H9 (cell line): ENCODE measurements at places on chromosomes 12 and 14. TPM values are rescaled to one million over a fixed set of nuclear protein-coding genes. Genes with fewer than 3 reads are reported as not detected.

DNA sequence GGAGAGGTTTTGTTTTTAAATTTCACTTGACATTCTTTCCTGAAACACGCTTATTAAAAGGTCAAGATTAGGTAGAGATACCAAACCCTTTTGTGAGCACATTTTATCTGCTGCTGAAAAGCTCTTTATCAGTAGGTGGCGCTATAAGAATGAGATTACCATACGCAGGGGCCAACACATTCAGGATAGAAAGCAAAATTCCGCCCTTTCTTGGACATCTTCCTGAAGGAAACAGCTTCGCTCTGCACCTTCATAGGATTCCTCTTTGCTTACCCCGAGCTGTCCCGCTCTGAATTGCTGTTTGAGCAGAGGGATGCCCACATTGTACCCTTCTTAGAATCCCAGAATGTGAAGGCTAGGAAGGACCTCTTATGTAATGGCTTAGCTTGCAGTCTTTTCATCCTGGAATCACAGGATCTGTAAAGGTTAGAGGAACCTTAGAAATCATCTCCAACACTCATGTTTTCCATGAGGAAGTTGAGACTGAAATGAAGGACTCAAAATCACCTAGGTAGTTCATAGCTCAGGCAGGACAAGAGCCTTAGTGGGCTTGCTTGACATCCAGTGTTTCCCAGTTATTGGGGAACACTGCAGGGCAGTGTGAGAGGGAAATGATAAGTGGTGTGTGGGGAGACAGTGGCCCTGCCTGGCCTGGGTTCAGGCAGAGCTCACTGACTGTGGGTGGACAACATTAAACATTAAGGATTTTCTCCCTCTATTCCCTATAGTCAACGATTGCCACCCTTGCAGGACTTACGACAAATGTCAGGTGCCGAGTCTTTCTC, 38.7 kb upstream of the CRY1 start:
- peaks cover 4% of the 10 kb centered on the region for H3K4me1 ChIP-seq
- H3K36me3 ChIP-seq = no peaks in the 10 kb centered on the region
- no peak overlapping the region for H3K4me3 ChIP-seq
- DNase-seq = peak; percentile 41
- no peak overlapping the region for H3K27ac ChIP-seq
- H3K27me3 ChIP-seq = no peaks in the 10 kb centered on the region

DNA sequence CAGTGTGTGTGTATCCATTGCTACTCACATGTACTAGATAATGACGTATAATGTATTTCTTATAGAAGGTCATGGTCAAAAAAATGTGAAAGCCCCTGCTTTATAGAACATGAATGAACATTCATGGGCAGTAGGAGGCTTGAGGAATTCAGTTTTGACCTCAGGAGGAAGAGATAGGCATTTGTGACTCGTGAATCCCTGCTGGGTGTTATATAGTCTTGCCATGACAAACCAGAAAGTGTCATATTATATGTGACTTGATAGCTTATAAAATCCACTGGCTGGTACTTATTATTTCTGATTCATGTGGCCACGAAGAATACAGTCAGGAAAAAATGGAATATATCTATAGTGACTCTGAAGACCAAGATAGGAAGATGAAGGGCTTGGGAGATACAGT, 287.6 kb downstream of the CEP128 start:
- H3K4me1 ChIP-seq = no peaks in the 10 kb centered on the region
- H3K27me3 ChIP-seq = no peaks in the 10 kb centered on the region
- no peak for DNase-seq

- no peak overlapping the region for H3K27ac ChIP-seq
- no peaks in the 10 kb centered on the region for H3K36me3 ChIP-seq
- no peak overlapping the region for H3K4me3 ChIP-seq
- no peaks in the 10 kb centered on the region for H3K4me1 ChIP-seq
- H3K27me3 ChIP-seq = no peaks in the 10 kb centered on the region
Measured at GRCh38 chr12:29035112-29035511, 114.0 kb upstream of the FAR2 start.

GRCh38 chr12:15151161-15152091, 69.8 kb downstream of the RERG start:
- H3K4me3 ChIP-seq = no peak overlapping the region
- no peak overlapping the region for H3K27ac ChIP-seq
- no peaks in the 10 kb centered on the region for H3K4me1 ChIP-seq
- no peaks in the 10 kb centered on the region for H3K36me3 ChIP-seq

DNA sequence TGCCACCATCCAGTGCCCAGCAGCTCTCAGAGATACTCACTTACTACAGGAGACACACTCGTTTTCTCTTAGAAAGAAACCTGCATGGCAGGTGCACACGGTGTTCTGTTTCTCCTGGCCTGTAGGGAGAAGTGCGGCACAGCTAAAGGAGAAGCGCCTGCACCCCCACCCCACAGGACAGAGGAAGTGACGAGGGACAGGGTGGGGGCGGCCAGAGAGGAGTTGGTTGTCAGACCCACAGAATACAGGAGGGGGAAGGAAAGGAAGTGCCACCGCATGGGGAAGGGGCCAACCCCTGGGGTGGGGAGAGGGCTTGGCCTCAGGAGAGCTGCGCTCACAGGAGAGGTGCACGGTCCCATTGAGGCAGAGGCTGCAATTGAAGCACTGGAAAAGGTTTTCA, 8.8 kb downstream of the TNFRSF1A start:
- peaks cover 20% of the 10 kb centered on the region for H3K4me1 ChIP-seq
- no peaks in the 10 kb centered on the region for H3K27me3 ChIP-seq
- no peak overlapping the region for H3K4me3 ChIP-seq
- H3K27ac ChIP-seq = no peak overlapping the region
- peaks cover 62% of the 10 kb centered on the region for H3K36me3 ChIP-seq

- H3K27me3 ChIP-seq = no peaks in the 10 kb centered on the region
- DNase-seq = no peak
- H3K36me3 ChIP-seq = no peaks in the 10 kb centered on the region
- no peak overlapping the region for H3K4me3 ChIP-seq
- no peak overlapping the region for H3K27ac ChIP-seq
- no peaks in the 10 kb centered on the region for H3K4me1 ChIP-seq
Measured at GRCh38 chr14:33794791-33795305, 156.0 kb downstream of the EGLN3 start.

- H3K4me1 ChIP-seq = no peaks in the 10 kb centered on the region
- H3K27me3 ChIP-seq = no peaks in the 10 kb centered on the region
- DNase-seq = no peak
- peaks cover 6% of the 10 kb centered on the region for H3K36me3 ChIP-seq
- H3K27ac ChIP-seq = no peak overlapping the region
- no peak overlapping the region for H3K4me3 ChIP-seq
Measured at GRCh38 chr14:81535396-81536164, 1.9 kb upstream of the SEL1L start.

DNA sequence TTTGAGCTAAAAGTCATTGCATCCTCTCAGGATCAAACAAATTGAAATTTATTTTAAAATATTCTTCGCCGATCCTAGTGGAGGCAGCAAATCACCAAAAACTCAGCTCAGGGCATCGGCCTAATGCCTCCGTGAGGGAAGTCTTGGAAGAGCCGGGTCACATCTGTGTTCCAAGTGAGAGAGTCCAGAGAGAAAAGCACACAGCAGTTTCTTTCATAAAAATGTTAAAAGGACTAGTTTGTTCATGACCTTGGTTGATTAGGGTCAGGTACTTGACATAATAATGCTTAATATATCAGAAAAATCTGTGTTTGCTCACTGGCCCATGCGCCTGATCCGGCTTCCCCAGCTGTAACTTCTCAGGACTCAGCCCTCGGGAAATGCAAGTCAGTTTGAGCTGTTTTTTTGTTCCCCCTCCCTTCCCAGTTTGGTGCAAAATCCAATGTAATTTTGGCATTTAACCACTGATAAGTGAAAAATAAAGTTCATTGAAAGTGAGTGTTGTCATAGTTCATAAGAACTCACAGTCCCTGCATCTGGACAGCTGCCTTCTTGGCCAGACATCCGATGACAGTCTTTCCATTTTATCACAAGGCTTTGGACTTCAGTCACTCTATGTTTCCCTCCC, 161.7 kb downstream of the CAND1 start:
- DNase-seq = no peak
- H3K4me3 ChIP-seq = no peak overlapping the region
- no peaks in the 10 kb centered on the region for H3K36me3 ChIP-seq
- no peaks in the 10 kb centered on the region for H3K4me1 ChIP-seq
- no peaks in the 10 kb centered on the region for H3K27me3 ChIP-seq
- no peak overlapping the region for H3K27ac ChIP-seq

GRCh38 chr14:85334316-85334715, 195.6 kb upstream of the FLRT2 start:
- no peak for DNase-seq
- no peaks in the 10 kb centered on the region for H3K27me3 ChIP-seq
- no peak overlapping the region for H3K4me3 ChIP-seq
- H3K4me1 ChIP-seq = no peaks in the 10 kb centered on the region

DNA sequence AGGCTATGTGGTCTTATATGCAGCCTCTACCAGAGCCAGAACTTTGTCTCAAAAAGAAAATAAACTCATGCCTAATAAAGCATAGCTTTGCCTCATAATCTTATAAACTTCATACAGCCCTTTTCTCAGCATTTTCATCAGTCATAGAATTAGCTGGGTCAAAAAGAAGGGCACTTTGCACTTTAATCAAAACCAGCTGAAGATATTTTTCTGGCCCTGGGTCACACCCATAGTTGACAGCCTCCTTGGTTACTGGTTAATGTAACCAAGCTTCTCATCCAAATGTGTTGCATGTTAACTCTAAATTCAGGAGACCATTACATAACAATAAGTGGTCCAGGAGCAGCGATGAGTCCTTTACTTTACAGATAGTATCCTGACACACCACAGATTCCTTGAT, 558.2 kb downstream of the FLRT2 start:
- H3K4me3 ChIP-seq = no peak overlapping the region
- no peaks in the 10 kb centered on the region for H3K4me1 ChIP-seq
- DNase-seq = no peak
- no peaks in the 10 kb centered on the region for H3K27me3 ChIP-seq
- peaks cover 4% of the 10 kb centered on the region; the same call in 1 of the 2 replicates for H3K36me3 ChIP-seq

GRCh38 chr14:94050231-94050880, 24.2 kb downstream of the OTUB2 start:
- peak; percentile 7 for DNase-seq
- peaks cover 35% of the 10 kb centered on the region; the same call in 2 of the 3 replicates for H3K36me3 ChIP-seq
- H3K4me3 ChIP-seq = no peak overlapping the region
- no peaks in the 10 kb centered on the region; the same call in 1 of the 2 replicates for H3K4me1 ChIP-seq
- no peak overlapping the region for H3K27ac ChIP-seq

The LRRC10 gene
- total RNA-seq = not detected in 2 replicates

The A2ML1 gene
- total RNA-seq = 2.8 and 4.1 TPM in 2 replicates

The NEDD1 gene
- 17.2 and 19.1 TPM in 2 replicates for total RNA-seq

The SERPINA6 gene
- not detected in 2 replicates for total RNA-seq

The RNU4-1 gene
- total RNA-seq = 3,262 and 3,277 TPM in 2 replicates

The HOXC6 gene
- total RNA-seq = not detected in 2 replicates

The RNASE4 gene
- not detected in 2 replicates for total RNA-seq

The PMCH gene
- not detected in 2 replicates for total RNA-seq

The FOXA1 gene
- total RNA-seq = 0.07 and 0.31 TPM in 2 replicates

The SYNDIG1L gene
- 0.22 and 0.33 TPM in 2 replicates for total RNA-seq
